ENCODE measurements at places on chromosomes 2 and 18.

GRCh38 chr2:240434728-240435456 lies 571 bp upstream of the GPC1 start:
- DNase-seq, result no peak

DNA sequence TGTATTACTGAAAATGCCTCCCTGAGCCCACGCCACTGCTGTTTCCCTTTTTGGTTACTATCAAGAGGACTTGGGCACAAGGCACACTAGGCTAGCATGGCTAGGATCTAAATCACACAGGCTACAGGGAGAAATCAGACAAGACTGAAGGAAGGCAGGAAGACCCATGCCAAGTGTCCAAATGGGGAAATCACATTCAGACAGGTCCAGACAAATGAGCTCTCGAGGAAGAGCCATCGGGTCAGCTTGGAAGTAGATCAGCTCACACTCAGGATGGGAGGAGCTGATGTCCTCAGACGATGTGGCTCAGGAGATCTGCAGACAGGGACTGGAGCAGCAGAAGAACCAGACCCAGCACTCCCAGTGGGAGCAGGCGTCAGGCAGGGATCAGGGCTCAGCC lies 113.2 kb downstream of the COL6A3 start:
- DNase-seq, result no peak

DNA sequence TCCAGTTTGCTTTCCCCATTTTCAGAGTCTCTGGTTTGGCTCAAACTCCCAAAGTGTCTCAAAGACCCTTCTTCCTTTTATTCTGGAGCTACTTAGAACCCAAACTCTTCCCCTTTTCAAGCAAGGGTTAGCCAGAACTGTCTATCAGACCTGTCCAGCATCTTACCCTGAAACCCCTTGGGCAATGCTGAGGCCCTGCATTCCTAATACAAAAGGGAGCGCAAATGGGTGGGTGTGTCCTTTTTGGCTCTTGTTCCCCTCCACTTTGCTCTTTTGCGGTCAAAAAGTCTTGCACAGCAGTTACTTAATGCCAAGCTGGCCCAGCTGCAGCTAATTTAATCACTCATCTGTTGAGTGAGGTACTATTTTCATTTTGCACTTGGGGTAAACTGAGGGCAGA lies 231.2 kb upstream of the FOSL2 start:
- DNase-seq, result no peak

DNA sequence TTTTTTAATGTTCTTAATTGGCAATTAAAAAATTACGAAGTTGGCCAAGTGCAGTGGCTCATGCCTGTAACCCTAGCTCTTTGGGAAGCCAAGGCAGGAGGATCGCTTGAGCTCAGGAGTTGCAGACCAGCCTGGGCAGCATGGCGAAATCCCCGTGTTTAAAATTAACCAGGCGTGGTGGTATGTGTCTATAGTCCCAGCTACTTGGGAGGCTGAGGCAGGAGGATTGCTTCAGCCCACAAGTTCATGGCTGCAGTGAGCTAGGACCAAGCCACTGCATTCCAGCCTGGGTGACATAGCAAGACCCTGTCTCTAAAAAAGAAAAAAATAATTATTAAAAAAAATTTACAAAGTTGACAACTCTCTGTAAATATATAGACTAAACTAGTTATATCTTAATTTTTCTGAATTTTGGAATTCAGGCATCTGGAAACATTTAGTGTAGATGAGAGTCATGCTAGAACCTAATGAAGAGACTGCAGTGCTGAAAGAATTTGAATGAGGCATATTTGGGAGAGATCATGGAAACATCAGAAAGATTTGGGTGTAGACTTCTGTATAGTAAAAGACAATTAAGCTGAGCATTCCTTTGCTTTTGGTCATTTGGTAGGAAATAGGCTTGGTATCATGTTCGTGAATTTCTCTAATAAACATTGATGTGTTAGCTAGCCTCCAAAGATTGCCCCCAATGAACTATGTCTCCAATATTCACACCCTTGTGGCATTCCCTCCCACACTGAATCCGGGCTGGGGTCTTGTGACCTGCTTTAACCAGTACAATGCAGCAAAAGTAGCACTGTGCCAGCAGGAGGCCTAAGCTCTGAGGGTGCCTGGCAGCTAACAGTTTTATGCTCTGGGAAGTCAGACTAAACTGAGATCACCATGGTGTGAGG lies 4.2 kb upstream of the ROCK1 start:
- no peak for DNase-seq

GRCh38 chr18:39487932-39488331 lies 1922.3 kb upstream of the CELF4 start:
- DNase-seq, result peak; percentile 8

DNA sequence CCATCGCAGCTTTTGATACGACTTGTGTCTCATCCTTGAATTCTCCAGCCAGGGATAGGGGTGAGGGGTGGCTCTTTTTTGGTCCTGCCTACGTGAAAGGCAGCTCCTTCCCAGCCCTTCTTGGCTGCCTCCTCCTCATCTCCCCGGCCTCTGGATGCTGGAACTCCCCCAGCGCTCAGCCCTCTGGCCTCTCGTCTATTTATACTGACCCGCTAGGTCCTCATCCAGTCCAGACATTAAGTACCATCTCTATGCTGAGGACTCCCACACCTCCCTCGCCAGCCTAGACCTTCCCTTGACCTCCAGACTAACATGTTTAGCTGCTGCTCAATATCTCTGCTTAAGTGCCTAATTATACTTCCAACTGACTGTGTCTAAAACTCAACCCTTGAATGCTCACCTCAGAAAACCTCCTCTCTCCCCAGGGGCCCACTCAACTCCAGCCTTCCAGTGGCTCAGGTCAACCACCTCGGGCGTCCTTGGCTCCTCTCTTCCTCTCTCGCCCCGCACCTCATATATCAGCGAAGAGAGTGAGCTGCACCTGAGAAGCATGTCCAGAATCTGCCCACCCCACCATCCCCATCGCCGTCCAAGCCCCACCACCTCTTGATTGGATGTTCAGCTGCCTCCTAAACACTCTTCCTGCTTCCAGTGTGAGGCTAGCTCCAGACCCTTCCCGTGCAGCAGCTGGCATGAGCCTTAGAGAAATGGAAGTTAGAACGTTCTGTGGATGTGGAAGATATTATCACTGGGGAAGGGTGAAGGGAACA lies 34.8 kb downstream of the TOGARAM2 start:
- DNase-seq, result no peak

DNA sequence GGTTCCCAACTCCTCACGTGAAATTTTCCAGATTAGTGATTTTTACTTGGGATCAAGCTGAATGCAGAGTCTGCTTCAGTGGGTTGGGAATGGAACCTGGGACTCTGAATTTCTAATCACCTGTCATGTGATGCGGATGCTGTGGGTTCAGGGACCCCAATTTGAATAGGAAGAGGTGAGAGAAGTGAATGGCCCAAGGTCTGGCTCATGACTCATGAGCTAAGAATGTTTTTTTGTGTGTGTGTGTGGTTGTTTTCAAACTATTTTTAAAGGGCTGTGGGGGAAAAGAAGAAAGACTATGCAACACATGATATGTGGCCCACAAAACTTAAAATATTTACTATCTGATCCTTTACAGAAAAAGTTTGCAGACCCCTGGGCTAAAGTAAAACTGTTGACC lies 108.5 kb upstream of the CYRIA start:
- DNase-seq, result no peak

- DNase-seq, result no peak
Observed at GRCh38 chr2:106797494-106797893, 88.5 kb downstream of the ST6GAL2 start.

GRCh38 chr18:63144748-63145147 lies 174.8 kb downstream of the BCL2 start:
- no peak for DNase-seq

- no peak for DNase-seq
Observed at GRCh38 chr2:152083202-152083875, 15.5 kb downstream of the CACNB4 start.

GRCh38 chr2:156649596-156649995 lies 213.4 kb downstream of the GPD2 start:
- no peak for DNase-seq

- peak; percentile 76 for DNase-seq
Observed at GRCh38 chr2:130824492-130825061, 12.1 kb upstream of the ARHGEF4 start.

- no peak for DNase-seq
Observed at GRCh38 chr2:36801088-36801487, 104.6 kb downstream of the VIT start.

- DNase-seq, result no peak
Observed at GRCh38 chr2:71637736-71638135, 184.4 kb downstream of the DYSF start.

- DNase-seq, result no peak
Observed at GRCh38 chr18:31977270-31977872, 34.4 kb upstream of the TRAPPC8 start.

GRCh38 chr2:168392024-168392423 lies 64.0 kb upstream of the CERS6 start:
- no peak for DNase-seq

- DNase-seq, result no peak
Observed at GRCh38 chr2:23330214-23330613, 54.8 kb upstream of the KLHL29 start.

GRCh38 chr2:107027205-107027604 lies 141.2 kb upstream of the ST6GAL2 start:
- DNase-seq, result no peak

DNA sequence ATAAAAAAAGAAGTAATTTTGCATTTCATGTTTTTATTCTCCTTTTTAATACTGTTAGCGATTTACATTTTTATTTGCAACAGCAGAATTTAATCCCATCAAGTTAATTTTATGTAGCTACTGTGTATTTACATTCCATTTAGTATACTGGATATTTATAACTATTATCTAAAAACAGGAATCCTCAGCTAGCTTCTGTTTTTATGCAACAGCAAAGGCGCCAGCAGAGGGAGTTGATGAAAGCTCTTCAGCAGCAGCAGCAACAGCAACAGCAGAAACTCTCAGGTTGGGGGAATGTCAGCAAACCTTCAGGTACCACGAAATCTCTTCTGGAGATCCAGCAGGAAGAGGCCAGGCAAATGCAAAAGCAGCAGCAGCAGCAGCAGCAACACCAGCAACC lies 26.2 kb upstream of the SNORC start:
- DNase-seq, result no peak

GRCh38 chr2:230227216-230227615 lies 1.7 kb downstream of the SP140 start:
- DNase-seq, result no peak

Data from NCI-H1436 treated with DMSO at 0.1 percent for 48 hours (cell line).